PC-9 (cell line): ENCODE measurements at places on chromosomes 12 and 14. TPM values are rescaled to one million over a fixed set of nuclear protein-coding genes. Genes with fewer than 3 reads are reported as not detected.
A peak's percentile ranks its signal among the peaks of the same experiment; 100 is the strongest.

The HOXC10 gene
- 1.1 and 1.4 TPM in 2 replicates for total RNA-seq

- no peak for DNase-seq
Observed at GRCh38 chr12:115394496-115395220, 710.7 kb upstream of the TBX3 start.

DNA sequence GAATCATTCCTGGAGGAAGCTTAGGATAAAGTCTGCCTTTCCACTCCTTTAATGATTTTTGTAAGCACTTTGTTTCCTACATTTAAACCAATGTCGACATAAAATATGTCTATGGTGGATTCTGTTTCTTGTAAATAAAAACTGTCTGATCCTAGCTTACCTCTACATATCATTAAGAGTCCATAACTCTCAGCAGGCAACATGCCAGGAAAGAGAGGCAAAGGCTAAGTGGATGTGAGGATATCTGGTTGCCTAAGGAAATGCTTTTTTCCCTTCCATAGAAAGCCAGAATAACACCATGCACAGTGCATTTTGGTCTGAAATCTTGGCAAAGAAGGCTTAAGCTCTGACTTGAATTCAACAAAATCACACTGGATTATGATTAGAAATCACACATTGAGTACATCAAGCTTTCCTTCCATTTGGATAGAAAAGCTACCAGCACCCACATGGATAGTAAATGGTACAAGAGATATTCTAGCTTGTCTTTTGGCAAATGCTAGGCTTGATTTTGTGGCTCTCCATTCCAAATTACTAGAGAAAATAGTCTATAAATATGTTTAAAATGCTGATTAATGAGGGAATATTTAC is 57.0 kb upstream of the CNTN1 start:
- no peak for DNase-seq

The ABCD2 gene
- total RNA-seq, result not detected in 2 replicates

DNA sequence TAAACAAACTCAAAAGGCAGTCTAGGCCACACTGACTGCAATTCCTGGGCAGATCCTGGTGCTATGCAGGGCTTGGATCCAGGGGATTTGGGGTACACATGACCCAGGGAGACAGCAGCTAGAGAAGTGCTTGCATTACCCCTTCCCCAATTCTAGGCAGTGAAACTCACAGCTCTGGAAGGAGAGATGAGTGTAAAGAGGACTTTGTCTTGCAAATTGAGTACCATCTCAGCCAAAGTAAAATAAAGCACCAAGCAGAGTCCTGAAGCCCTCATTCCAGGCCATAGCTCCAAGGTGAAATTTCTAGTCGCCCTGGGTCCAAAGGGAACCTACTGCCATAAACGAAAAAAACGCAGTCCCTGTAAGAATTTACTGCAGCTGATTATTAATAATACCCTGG is 644.9 kb upstream of the FLRT2 start:
- DNase-seq, result no peak

DNA sequence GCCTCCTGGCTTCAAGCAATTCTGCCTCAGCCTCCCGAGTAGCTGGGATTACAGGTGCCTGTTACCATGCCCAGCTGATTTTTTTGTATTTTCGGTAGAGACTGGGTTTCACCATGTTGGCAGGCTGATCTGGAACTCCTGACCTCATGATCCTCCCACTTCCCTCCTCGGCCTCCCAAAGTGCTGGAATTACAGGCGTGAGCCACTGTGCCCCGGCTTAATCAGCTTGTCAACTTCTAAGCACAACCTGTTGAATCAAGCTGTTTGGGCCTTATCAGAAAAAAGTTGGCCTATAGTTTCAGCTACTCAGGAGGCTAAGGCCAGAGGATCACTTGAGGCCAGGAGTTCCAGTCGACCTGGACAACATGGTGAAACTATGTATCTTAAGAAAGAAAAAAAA is 7.9 kb downstream of the MARK3 start:
- no peak for DNase-seq

GRCh38 chr14:106459971-106460730 is 933.8 kb downstream of the TMEM121 start:
- peak; percentile 2 for DNase-seq

DNA sequence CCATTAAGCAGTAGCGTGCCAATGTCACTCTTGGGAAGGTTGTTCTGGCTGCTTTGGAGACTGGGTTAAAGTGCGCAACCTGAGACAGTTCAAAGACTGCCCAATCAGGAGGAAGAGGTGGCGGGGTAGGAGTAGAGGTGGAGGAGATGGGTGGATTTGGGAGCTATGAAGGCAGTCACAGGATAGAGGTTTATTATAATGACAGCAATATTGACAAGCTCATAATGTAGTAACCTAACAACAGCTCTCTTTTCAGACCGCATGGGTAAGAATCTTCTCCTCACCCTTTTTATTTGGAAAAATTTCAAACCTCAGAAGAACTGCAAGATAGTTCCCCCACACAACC is 5.3 kb upstream of the PSMD9 start:
- DNase-seq, result peak; percentile 33

The RFX4 gene
- not detected in 2 replicates for total RNA-seq

- DNase-seq, result no peak
Observed at GRCh38 chr12:131528667-131529066, 182.2 kb upstream of the SFSWAP start.

DNA sequence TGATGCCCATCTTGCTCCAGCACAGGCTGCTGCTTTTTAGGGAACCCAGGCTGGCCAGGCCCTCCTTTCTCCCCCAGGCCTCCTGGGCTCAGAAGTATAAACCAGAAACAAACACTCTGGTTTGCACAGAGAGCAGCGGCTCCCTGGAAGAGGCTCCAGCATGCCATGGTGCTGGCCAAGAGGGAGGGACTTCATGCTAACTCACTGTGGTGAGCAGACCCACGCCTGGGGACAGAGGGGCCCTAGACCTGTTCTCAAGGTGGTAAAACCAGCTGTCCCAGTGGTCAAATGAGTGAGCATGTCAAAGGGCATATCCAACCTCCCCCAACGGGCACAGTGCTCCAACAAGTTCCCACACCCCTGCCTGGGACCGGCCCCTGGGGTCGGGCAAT is 15.5 kb downstream of the BCL11B start:
- no peak for DNase-seq

The A2M gene
- not detected in 2 replicates for total RNA-seq

- no peak for DNase-seq
Observed at GRCh38 chr12:123073962-123074801, 76.7 kb downstream of the PITPNM2 start.

The TMEM233 gene
- not detected in 2 replicates for total RNA-seq

DNA sequence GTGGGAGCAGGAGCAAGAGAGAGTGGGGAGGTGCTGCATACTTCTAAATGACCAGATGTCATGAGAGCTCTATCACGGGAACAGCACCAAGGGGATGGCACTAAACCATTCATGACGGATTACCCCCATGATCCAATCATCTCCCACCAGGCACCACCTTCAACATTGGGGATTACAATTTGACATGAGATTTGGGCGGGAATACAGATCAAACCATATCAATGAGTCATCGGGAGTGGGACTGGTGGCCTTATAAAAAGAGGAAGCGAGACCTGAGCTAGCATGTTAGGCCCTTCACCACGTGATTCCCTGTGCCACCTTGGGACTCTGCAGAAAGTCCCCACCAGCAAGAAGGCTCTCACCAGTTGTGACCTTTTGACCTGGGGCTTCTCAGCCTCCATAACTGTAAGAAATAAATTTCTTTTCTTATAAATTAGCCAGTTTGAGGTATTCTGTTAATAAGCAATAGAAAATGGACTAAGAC is 28.7 kb downstream of the COX8C start:
- no peak for DNase-seq

DNA sequence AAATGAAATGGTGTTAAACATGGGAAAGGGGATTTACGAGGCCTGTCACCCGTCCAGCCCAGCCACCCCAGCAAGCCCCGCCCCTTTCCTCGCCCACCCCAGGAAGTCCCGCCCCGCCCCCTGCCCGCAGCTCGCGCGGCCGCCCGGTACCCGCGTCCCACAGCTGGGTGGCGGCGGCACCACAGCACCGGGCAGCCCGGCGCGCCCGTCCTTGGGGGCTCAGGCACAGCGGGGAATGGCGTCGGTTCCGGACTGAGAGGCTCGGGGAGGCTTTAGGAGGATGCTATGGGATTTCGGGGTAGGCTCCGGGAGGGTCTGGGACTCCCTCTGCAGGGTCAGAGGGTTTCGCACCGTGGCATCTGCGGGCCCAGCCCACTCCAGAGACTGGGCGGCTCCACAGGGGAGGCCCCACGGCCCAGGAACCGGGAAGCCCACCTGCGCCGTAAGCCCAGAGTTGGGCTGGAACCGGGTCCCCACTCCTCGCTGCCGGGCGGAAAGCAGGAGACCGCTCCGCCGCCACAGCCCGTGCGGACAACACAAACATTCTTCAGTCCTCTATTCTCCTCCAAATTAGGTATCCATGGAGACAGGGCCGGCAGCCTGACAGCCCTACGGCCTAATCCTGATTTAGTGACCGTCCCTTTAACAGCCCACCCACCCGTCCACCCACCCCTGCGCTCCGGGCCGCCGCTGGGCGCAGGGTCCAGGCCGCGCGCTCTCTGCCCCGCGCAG is 1.4 kb downstream of the FIGNL2 start:
- DNase-seq, result no peak

The ARHGEF40 gene
- 12.7 and 13.0 TPM in 2 replicates for total RNA-seq

The HPD gene
- 0.35 and 0.92 TPM in 2 replicates for total RNA-seq

DNA sequence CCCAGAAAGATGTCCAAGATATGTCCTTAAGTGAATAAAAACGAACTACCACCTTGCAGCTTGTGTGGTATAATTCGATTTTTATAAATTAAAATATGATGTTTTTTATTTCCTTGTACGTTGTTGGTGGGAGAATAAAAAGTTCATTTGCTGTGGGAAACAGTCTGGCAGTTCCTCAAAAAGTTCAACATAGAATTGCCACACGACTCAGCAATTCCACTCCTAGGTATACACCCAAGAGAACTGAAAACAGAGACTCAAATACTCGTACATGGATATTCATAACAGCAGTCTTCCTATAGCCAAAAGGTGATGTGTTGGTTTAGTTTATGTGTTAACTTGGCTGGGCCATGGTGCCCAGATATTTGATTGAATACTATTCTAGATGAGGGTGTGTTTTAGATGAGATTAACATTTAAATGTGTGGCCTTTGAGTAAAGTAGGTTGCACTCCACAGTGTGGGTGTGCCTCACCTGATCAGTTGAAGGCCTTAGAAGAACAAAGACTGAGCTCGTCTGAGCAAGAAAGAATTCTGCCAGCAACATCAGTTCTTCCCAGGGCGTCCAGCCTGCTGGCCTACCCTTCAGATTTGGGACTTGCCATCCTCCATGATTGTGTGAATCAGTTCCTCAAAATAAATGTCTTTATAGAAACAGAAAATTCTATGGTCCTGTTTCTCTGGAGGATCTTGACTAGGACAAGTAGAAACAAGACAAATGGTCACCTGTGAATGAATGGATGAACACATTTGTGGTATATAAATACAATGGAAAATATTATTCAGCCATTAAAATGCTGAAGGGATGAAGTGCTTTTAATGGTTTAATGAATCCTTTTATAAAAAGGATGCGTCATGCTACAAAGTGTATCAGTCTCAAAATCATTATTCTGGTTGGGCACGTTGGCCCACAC is 5.1 kb upstream of the DENR start:
- DNase-seq, result no peak

- DNase-seq, result no peak
Observed at GRCh38 chr12:20213723-20214625, 154.4 kb upstream of the PDE3A start.

The DAO gene
- not detected in 2 replicates for total RNA-seq

GRCh38 chr12:11133162-11133561 is 1.3 kb downstream of the TAS2R30 start:
- DNase-seq, result no peak

The BEST3 gene
- 0.17 TPM in 1 of 2 replicates, not detected in the other for total RNA-seq

DNA sequence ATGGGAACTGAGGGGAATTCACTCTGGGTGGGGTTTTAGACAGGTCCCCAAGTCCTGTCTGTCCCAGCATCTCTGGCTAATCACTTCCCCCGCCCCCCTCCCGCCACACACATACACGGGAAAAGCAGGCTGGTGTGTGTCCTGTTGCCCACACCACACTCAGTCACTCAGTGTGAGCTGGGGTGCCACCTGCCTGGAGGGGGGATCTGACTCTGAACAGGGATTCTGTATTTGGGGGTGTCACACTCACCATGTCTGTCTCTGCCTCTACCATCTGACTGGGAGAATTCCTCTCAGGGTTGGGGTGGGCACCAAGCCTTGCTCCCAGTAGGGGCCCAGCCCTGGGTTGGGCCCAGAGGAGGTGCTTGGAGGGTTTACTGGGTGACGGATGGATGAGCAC is 31.1 kb downstream of the SH2B3 start:
- DNase-seq, result no peak

DNA sequence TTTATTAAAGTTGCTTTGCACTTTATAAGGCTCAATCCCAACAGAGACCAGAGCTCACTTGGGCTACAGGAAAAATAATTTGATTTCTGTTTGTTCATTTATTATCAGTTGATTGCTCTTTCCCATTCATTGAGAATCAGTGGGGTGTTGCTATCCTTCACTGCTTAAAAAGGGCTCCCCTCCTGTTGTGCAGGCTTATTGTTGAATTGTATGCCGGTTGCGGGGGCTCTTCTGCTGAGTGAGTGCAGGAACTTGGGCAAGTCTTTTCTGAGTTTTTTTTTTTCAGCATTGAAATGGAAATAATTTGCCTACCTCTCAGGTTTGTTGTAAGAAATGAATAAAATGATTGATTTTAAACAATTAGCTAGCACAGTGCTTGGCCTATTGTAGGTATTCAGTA is 32.6 kb downstream of the AKAP6 start:
- no peak for DNase-seq

The TMEM117 gene
- 2.0 and 3.2 TPM in 2 replicates for total RNA-seq

The TMEM52B gene
- total RNA-seq, result 2.6 and 4.2 TPM in 2 replicates

DNA sequence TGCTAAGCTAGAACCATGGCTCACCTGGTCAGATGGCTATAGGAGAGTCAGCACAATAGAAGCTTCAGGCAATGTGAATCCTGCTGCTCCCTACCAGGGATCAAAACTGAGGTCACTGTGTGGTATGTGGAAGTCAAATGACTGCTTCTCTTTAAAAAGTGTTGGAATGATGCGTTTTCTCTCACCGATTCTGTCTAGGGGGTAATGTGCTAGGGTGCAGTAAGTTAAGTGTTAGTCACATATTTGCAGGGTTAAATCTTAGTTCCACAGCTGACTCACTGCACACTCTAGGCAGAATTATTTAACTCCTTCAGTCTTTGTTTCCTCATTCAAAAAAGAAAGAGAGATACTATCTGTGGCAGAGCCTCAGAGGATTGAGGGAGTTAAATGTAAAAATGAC is 696.6 kb downstream of the DIO2 start:
- no peak for DNase-seq

DNA sequence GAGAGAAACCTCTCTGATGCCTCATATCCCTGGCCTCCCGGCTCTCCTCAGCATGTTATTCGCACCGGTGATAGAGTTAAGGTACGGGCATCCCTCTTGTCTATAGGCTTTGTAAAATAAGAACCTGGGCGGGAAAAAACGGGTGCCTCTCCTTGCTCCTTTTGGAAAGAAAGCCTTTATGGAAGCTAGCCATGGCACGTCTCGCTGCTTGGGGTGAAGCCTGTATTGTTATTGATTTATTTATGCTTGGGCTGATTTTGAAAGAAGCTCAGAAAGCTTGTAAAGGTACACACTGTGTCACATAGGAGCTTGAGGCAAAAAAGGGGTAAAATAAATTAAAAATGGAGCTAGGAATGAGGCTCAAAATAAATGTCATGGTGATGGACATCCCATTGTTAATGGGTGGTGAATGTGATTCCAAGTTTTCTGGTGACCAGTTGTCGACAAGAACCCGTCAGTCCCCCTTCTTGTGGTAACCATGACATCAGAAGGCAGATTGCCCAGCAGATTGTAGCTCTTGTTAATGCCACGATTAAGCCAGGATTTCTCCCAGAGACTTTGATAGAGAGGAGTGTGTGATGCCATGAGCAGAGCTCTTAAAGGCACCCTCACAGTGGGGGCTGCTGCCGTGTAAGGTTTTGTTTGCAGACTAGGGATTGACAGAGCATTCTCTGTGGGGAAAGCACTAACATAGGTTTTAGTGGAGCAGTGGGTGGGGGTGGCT is 50.4 kb upstream of the ASPG start:
- DNase-seq, result no peak

The KRT82 gene
- not detected in 2 replicates for total RNA-seq
